ENCODE measurements at places on chromosomes 16 and 17. TPM values are rescaled to one million over a fixed set of nuclear protein-coding genes. Genes with fewer than 3 reads are reported as not detected.

KREMEN2 gene
- total RNA-seq: 0.11 TPM

TAX1BP3 gene
- total RNA-seq: 64.2 TPM

SMTNL2 gene
- 8.0 TPM for total RNA-seq

SSH2 gene
- total RNA-seq: 18.0 TPM

TNFRSF13B gene
- total RNA-seq: not detected

ST3GAL2 gene
- 30.5 TPM for total RNA-seq
